Amygdala (tissue), 56 donors: ENCODE measurements at places on chromosomes 2 and 18.

DNA sequence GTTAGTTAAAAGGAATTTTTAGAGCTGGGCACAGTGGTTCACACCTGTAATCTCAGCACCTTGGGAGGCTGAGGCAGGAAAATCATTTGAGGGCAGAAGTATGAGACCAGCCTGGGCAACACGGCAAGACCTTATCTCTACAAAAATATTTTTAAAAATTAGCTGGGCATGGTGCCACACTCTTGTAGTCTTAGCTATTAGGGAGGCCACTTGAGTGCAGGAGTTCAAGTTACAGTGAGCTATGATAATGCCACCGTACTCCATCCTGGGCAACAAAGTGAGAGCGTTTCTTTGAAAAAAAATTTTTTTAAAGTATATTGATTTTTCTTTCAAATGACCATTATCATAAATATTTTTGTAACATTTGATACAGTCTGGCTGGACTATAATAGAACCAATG is 93.6 kb upstream of the FAM117B start:
- DNase-seq, result no peak

DNA sequence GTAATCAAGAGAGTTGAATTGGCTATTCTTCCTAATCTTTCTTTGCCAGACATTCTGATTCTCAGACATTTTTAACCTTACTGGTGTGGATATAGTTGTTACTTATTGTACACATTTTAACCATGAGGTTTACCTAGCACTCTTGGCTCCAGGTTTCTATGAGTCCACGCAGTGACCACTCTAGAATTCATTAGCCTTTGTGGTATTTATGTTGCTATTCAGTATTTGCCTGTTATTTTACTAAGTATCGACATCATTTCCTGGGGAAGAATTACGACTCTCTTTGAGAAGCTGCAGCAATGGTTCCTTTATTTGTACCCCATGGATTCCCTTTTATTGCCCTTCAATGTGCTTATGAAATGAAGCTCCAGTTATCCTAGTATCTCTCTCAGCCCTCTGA is 120.7 kb downstream of the RDH14 start:
- no peak for DNase-seq

- DNase-seq, result no peak
These were observed 29.4 kb upstream of the ASB1 start for GRCh38 chr2:238397356-238397755.

DNA sequence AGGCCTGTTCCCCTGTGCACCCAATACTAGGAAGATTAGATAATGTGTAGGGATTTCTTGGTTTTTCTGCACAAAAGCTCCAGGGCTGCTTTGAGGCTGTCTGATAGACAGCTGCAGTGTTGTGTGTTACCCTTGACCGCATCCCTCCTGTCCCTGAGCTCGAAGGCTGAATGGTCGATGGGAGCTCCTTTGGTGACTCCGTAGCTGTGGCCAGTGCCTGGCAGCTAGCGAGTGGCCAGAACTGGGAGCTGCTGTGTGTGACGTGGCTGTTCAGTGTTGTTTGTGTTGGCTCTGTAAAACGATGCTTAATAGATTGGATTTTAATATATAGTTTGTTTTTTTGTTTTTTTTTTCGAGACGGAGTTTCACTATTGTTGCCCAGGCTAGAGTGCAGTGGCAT is 170.0 kb downstream of the AGAP1 start:
- no peak for DNase-seq

GRCh38 chr18:76654577-76654976 is 159.5 kb upstream of the ZNF516 start:
- no peak for DNase-seq

- DNase-seq, result no peak
These were observed 70.9 kb downstream of the LRRFIP1 start for GRCh38 chr2:237698358-237698694.

GRCh38 chr2:226798422-226799210 is 1.0 kb downstream of the IRS1 start:
- DNase-seq, result peak; percentile 59

GRCh38 chr18:49491857-49492693 is 5.0 kb upstream of the C18orf32 start:
- DNase-seq, result peak; percentile 82

DNA sequence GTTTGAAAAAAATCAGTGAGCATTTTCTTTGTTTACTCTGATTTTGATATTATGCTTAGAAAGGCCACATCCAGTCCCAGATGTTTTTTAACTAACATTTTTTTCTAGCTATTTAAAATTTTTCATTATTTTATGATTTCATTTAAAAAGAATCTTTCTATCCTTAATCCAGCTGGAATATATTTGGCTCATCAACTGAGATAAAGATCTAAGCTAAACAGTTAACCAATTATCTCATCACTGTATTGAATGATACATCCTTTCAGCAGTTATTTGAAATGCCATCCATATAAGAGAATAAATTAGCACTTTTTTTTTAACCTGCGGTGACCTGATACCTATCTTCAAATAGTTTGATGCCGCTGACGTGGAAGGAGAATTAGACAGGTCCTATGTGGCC is 245.5 kb upstream of the COPS8 start:
- DNase-seq, result no peak

GRCh38 chr2:153873052-153874048 is 1.6 kb downstream of the GALNT13 start:
- DNase-seq, result no peak

- peak; percentile 8 for DNase-seq
These were observed 4.9 kb downstream of the UCN start for GRCh38 chr2:27303093-27304025.

GRCh38 chr2:128235581-128235980 is 83.1 kb downstream of the HS6ST1 start:
- no peak for DNase-seq

DNA sequence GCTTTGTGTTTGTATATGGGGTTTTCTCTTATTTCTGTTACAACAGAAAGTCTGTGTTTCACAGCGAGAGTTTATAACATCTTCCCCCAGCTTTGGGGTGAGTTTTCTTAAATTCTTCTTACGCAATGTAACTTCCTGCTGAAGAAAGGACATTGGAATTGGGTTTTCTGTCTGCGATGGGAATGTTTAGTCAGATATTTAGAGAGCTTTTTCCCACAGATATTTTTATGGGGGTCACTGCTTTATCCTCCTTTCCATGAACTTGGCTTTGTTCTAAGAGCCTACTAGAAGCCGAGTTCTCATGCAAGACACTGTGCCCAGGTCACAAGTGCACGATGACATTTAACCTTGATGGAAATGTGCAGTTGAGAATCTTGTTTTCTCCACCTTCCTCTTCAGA is 22.1 kb downstream of the B3GNT2 start:
- no peak for DNase-seq

DNA sequence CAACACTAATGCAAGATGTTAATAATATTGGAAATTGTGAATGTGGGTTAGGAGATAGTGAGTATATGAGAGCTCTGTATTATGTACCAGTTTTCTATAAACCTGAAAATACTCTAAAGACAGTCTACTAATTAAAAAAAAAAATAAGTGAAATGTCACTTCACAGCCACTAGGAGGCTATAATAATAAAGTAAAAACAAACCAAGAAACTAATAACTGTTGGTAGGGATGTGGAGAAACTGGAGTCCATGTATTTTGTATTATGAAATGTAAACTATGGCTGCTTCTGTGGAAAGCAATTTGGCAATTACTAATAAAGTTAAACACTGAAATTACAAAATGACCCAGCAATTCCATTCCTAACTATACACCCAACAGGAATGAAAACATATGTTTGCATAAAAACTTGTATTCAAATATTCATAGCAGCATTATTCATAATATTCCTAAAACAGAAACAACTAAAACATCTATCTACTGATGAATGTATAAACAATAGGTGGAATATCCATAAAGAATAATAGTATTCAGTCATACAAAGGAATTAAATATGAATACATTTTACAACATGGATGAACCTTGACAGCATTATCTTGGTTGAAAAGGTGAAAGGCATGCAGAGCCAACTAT is 36.2 kb downstream of the CCDC178 start:
- DNase-seq, result no peak

- no peak for DNase-seq
These were observed 2.0 kb upstream of the RALB start for GRCh38 chr2:120250640-120251039.

DNA sequence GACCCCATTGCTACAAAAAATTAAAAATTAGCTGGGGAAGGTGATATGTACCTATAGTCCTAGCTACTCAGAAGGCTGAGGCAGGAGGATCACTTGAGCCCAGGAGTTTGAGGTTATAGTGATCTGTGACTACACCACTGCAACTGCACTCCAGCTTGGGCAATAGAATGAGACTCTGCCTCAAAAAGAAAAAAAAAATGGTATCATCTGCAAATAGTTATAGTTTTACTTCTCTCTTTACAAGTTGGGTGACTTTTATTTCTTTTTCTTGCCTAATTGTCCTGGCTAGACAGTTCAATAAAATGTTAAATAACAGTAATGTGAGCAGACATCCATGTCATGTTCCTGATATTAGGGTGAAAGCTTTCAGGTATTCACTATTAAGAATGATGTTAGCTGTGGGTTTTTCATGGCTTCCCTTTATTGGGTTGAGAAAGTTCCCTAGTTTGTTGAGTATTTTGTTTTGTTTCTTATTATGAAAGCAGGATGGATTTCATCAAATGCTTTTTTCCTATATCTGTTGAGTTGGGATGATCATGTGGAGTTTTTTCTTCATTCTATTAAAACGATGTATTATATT is 24.9 kb upstream of the ACOXL start:
- DNase-seq, result no peak

DNA sequence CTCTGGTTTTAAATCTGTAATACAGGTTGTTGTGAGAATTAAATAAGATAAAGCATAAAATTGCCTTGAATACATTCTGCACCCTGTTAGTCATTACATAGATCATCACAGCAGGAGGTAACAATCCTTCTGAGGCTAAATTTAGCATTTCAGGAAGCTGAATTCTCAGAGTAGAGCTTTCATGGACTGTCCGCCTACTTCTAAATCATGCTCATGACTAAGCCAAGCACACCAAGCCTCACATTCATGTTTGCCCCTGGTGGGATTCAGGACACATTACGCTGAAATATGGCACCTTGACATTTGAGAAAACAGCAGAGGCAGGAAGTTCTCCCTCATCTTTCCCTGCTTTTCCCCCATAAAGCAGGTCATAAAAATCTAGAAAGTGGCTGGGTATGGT is 16.6 kb upstream of the PIK3C3 start:
- no peak for DNase-seq

GRCh38 chr2:239724194-239724849 is 300.8 kb downstream of the NDUFA10 start:
- no peak for DNase-seq

- DNase-seq, result no peak
These were observed 515.4 kb upstream of the SOX11 start for GRCh38 chr2:5176764-5177163.

GRCh38 chr2:99481941-99482340 is 7.9 kb downstream of the REV1 start:
- DNase-seq, result no peak

GRCh38 chr2:105406221-105406620 is 7.4 kb upstream of the FHL2 start:
- no peak for DNase-seq

DNA sequence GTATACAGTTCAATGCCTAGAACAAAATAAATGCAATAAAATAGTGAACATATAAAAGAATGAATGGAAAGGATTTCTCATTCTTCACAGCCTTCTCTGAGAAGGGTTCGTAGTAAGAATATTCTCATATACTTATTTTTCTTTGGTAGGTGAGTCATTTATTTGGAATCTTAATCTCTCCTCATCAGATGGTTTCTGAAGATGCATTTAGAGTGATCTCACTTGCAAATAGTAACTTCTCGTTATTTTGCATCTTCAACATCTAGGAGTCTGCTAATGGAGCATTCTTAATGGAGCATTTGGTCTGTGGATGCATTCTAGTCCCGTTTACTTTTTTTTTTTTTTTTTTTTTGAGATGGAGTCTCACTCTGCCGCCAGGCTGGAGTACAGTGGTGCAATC is 3.9 kb downstream of the UBXN4 start:
- no peak for DNase-seq

DNA sequence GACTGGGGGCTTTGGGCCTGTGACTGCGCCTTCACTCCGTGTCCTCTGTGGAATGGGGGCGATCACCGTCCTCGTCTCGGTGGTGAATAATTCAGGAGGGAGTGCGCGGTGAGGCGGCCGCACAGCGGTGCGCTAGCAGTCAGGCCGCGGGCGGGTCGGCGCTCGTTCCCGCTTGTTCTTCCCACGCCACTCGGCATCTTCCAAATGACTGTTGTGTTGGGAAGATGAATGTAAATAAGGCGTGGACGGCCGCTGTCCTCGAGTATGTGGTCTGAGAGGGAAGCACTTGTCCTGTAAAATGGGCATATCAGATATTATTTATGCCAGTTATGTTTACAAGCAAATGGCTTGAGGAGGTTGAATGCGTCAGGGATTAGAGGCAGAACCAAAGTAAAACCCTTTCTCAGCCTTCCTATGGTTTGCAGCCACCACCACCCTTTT is 608 bp upstream of the VPS4B start:
- no peak for DNase-seq

DNA sequence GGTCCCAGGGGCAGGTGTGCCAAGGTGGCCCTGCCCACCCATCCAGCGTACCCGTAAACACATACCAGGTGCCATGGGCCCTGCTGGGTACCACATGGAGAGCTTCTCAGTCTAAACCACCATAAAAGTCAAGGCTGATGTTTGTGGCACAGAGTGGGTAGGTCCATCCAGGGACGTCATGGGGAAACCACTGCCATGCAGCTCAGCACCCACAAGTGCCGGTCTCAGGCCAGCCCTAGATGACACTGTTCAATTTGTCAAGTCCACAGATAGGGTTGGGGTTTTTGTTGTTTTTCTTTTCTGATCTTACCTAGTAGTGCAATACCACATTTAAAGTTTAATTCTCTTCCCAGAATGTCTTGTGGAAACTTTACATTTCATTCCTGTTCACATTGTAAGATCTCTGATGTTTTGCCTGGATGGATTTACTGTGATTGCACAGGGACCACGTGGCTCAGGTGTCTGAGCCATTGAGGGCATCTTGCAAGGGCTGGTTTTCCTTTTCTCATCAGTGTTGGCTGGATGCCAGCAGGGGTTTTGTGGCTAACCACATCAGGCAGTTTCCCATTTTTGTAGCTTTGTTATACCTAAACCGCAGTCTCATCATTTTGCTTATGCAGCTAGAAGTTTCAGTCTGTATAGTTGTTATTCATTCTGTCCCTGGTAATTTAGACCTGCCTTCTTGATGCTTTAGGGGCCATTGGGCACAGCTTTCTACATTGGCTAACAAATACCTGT is 64.7 kb downstream of the STK25 start:
- DNase-seq, result no peak

DNA sequence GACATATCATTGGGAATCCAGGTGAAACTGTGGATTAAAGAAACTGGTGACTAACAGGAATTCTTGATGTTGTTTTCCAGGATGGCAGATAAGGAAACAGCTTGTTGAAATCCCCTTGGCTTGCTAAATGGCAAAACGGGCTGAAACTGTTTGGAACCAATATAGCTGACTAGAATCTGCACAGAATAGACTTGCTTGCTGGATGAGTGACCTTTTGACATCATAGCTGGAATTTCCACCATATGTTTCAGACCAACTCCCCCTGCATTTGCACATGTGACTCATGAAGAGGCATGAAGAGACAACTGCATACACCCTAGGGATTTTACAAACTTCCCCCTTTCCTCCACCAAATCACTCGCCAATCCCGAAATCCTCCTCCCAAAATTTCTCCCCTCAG is 87.7 kb upstream of the LYPD1 start:
- DNase-seq, result no peak
